ENCODE measurements at places on chromosomes 16 and 17.

GRCh38 chr17:74467221-74467951 lies 952 bp downstream of the CD300A start:
- DNase-seq: peak; percentile 39

- DNase-seq: peak; percentile 80
Observed at GRCh38 chr17:77609553-77610517, 348.7 kb upstream of the TNRC6C start.

DNA sequence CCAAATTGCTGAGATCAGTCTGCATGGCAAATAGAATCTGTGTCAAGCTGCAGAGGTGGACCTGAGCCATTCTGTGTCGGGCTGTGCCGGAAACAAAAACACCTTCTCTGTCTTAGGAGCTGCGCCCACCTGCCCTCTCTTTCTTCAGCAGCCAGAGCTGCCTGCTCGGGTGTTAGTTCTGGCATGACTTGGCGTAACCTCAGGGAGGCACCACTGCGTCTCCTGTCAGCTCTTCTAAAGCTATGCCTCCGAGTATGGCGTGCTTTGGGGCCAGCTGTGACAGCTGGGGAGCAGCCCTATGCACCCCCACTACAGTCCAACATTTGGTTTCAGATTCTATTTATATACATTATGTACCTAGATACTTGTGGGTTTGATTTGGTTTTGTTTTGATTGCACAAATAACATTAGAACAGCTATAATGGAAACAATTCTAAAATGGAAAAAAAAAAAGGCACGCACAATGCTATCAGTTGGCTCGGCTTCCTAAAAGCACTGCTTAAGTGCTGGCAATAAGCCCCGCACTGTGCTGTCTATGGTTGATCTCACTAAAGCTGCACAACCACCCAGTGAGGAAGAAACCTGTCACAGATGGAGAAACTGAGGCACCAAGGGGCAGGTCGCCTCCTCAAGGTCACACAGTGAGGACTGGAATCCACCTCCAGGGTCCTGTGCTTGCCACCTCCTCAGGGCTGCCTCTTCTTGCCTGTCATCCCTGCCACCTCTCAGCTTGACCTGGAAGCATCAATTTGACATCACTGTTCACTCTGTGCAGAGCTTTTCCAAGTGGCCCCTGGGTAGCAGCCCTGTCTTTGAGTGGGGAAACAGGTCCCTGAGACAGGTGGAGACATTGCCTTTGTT lies 18.7 kb upstream of the ADGRG1 start:
- DNase-seq: peak; percentile 65

DNA sequence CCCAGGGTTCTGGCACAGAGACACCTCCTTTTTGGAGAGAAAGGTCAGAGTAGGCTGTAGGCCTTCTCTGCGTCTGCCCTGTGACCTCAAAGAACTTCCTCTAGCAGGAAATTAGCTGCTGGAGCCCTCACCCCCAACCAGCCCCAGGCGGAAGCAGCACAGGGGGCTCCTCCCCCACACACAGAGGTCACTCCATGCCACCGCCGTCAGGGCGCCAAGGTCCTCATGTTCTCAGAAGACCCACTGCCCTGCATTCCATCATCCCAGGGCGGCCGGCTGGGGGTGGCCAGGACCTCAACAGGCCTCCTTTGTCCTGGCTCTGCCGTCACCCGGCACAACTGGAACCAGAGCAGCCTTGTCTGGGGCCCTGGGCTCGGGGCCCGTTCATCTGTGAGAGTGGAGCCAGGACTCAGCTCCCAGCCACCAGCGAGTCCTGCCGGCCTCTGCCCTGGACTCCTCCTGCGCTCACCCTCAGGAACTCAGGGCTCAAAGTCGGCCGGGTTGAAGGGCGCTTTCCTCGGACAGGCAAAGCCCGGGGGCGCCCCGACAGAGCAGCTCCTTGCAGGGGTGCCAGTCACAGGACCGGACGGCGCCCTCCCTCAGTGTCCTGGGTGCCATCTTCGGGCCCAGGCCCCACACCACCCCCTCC lies 1.2 kb downstream of the TMC6 start:
- DNase-seq: peak; percentile 81

- no peak for DNase-seq
Observed at GRCh38 chr17:12815642-12816141, 26.4 kb downstream of the ARHGAP44 start.
